NCI-H1048 (cell line): ENCODE measurements at places on chromosomes 16 and 17.

GRCh38 chr17:2723505-2723996 lies 12.0 kb upstream of the CLUH start:
- DNase-seq, result no peak

DNA sequence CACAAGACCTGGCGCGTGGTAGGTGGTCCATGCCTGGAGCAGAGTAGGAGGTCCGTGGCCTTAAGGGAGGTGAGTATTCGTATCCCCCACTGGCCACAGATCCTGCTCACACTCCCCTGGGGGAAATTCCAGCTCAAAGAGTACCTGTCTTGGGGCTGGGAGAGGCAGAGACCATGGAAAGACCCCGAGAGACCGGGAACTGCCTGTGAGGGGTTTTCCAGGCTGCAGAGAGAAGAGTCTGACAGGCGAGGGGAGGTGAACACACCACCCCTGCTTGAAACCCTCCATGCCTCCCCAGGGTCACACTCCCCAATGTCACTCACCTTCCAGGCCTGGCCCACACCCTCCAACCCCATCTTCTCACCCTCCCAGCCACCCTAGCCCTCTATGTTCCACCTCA lies 12.6 kb upstream of the SNN start:
- DNase-seq, result no peak

- no peak for DNase-seq
These were observed 21.3 kb upstream of the EMP2 start for GRCh38 chr16:10601444-10602408.

DNA sequence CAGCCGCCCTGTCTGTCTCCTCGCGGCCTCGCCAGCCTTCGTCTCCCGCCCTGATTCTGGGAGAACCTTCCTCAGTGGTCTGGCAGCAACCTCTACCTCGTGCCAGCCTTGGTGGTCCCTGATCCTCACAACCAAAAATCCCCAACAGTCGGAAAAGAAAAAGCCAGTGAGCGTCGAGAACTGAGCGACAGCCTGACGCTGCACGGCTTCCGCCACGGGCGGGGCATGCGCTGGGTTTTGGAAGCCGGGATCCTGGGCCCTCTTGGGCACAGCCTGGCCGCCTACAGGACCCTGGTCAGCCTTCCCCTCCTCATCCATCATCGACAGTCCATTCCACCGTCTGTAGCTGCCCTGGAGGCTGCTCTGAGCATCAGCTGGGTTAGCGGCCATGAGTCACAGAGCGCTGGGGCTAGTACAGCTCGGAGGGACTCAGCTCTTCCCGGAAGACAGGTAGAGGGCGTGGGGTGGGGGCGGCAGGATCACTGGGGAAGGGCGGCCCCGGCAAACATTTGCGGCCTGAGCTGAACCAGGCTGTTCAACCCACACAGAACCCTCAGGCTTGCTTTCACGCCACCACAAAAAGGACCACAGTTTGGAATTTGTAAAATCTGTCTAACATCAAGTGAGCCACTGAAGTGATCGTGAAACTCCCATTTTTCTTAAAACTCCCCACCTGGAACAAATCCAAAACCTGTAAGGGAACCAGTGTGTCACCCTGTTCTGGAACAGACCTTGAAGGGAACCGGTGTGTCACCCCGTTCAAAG lies 55.4 kb upstream of the DOC2B start:
- no peak for DNase-seq
